Activated CD4-positive, alpha-beta T cell treated with anti-CD3 and anti-CD28 coated beads, Interleukin-2, amount 10 ng/mL, durations not matched to agents 24 days and 14 days (primary cell): ENCODE measurements at places on chromosomes 5 and 9.
A peak's percentile ranks its signal among the peaks of the same experiment; 100 is the strongest.

DNA sequence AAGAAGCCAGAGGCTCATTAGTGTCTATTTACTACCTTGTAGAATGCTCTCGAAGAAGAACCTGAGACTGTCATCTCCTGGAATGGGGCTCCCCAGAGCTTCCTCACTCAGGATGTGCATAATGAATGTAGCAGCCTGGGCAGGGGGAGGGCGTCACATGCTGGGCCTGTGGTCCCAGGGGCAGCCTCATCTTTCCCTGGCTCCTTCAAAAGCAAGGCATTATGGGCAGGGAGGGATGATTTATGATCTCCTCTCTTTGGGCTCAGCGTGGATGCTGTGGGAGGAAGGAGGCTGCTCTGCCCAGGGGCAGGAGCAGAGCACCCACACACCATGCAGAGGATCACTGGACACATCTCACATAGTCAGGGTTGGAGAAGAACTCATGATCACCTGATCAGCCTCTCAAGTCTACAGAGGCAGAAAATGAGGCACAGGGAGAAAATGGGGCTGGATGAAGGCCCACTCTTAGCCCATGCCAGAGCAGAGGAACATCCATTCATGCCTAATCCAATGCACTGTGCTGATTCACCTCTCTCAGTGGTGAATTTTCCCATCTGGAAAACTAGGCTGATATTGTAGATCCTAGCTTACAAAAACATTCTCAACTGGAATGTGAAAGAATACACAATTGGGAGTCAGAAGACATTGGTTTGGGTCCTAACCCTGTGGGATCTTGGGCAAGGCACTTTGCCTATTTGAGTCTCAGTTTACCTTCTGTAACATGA is 173.7 kb downstream of the CARTPT start:
- peak; percentile 26 for DNase-seq

GRCh38 chr5:1101961-1102713 is 9.7 kb downstream of the SLC12A7 start:
- no peak for DNase-seq

DNA sequence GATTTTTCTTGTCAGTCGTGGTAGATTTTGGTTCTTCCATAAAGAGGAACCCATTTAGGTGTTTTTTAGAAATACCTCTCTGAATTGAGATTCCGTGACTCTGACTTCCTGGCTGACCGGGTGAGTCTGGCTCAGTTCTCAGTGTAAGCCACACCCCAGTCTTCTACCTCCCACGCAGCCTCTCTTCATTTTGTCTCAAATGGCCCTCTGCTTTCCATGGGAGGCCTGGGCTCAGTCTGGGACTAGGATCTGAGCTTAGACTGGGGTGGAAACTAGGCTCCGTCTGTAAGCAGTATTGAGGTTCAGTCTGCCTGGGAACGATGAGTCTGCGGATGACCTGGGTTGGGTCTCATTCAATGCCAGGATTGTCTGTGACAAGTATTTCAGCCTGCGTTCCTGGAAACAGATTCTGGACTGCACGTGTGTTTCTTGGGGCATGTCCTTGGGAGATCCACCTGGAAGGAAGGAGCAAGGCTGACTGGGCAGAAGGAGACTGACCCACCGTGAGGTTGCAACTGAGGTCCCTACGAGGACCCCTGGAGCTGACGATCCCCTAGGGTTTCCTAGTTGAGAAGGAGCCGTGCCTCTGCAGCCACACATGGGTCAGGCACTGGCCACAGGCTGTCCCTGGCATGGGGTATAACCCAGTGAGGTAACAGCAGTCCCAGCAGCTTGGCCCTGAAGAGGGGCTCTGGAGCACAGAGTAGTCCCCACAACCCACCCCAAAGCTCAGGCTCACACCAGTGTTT is 12.4 kb upstream of the CRB2 start:
- no peak for DNase-seq

GRCh38 chr5:153081385-153081784 is 409.1 kb upstream of the GRIA1 start:
- no peak for DNase-seq

DNA sequence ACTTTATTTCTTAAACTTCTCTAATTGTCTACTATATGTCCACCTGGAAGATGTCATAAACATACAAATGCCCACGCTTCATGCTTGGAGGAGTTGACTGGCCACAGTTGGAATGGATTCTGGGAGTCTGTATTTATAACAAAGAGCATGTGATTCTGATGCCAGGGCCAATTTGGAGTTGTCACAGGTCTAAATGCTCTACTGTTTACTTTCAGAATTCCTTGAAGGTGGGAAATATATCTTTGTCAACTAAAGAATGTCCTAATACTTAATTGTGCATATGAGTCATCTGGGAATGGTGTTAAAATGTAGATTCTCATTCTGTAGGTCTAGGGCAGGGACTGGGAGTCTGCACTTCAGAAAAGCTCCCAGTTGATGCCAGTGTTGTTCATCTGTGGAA is 196.1 kb downstream of the ANXA1 start:
- DNase-seq = no peak

DNA sequence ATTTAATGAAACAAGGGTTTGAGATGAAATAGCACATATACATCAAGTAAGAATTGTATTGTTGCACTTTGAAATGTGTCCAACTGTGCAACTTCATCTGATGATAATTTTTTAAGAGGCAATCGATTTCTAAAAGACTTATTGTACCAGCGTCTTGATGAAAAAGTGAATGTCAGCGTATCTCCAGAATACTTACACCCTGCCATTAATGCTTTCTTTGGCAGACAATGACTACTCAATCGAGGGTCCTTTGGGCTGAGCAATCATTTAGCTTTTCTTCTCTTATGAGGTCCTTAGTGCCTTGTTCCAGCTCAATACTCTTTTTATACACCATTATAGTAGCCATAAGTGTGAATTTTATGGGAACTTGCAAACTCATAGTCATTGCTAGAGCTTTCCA is 4.7 kb downstream of the TLE1 start:
- no peak for DNase-seq
